ENCODE measurements at places on chromosomes 2 and 18. TPM values are rescaled to one million over a fixed set of nuclear protein-coding genes. Genes with fewer than 3 reads are reported as not detected.
A peak's percentile ranks its signal among the peaks of the same experiment; 100 is the strongest.

DNA sequence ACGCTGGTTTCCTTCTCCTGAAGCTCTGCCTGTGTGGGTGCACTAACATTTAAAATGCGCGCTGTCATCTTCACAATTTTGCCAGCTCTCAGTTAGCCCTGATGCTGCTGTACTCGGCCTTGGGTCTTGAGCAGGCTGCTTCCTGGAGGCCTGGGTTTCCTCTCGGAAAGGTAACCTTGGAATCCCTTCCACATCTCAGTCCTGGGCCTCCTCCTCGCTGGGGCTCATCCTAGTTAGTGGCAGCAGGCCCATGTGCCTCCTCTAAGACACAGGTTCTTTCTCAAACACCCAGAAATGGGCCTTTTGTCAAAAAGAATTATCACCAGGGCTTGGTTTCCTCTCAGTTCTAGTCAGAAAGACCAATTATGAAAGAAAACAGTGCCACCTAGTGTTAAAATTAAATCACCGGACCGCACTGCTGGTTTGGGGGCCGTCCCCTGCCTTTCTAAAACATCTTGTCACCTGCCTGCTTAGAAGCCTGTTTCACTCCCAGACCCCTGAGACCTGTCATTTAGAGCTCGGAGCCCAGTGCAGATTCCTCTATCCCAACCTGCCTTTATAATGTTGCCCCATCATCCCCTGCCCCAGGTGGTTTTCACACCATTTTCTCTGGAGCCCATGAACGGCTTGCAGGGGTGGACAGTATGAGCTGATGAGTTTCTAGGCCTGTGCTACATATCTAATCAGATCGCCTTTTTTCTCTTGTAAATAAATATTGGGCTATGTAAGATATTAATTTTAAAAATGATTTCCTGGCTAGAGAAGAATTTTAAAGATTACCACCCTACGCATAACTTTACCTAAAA is 42.4 kb downstream of the HK2 start:
- DNase-seq, result peak; percentile 82

- DNase-seq, result peak; percentile 82
Observed at GRCh38 chr2:160278879-160279177, 78.8 kb upstream of the ITGB6 start.

DNA sequence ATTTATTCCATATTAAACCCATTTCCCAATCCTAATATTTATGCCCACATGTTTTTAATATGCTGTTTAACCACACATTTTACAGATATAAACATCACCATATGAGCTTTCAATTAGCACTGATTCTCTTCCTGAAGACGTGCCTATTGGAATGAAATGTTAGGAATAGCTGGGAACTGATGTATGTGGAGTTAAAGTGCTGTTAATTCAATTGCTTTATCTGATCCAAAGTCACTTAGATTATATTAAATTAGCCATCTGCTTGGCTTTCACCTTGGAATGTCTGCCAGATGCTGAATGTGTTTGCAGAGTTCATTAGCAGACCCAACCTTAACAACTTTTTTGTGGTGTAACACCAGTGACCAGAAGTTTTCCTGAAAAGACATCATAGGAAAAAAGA is 942.9 kb upstream of the KLHL29 start:
- DNase-seq, result no peak

DNA sequence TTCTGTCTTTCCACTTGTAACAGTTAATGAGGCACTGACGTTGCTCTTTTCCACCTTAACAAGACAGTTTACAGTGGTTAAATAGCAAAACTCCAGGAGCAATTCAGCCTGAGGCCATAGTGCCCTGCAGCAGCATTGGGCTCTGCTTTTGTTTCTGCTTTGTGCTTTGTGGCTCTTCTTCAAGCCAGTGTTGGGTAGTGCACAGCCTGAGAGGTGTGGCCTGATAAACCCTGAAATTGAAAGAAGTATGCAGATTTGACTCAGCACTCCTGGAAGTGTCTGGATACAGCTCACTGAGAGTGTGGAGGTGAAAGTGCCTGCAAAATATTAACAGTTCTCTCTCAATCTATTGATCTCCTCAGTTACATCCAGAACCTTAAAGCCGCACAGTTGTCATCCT is 63.0 kb downstream of the STK25 start:
- no peak for DNase-seq

- no peak for DNase-seq
Observed at GRCh38 chr2:96500385-96501066, 4.6 kb downstream of the NEURL3 start.

GRCh38 chr18:21949326-21950015 is 208.9 kb downstream of the MIB1 start:
- DNase-seq, result no peak

GATA6 gene
- total RNA-seq, result 22.5 TPM

TXNL4A gene
- total RNA-seq, result 62.2 TPM

MALL gene
- total RNA-seq, result 442 TPM

RAMP1 gene
- 3.1 TPM for total RNA-seq

HYCC2 gene
- total RNA-seq, result 6.2 TPM

Data from fibroblast of the aortic adventitia (primary cell).